ENCODE measurements at places on chromosomes 2 and 18. TPM values are rescaled to one million over a fixed set of nuclear protein-coding genes. Genes with fewer than 3 reads are reported as not detected.

MRO gene
- total RNA-seq = 1.6 TPM

EVX2 gene
- total RNA-seq = not detected

FZD7 gene
- 7.4 TPM for total RNA-seq

POTEJ gene
- 0.46 TPM for total RNA-seq

ABCG5 gene
- 0.23 TPM for total RNA-seq
